ENCODE measurements at places on chromosomes 6 and 20.

DNA sequence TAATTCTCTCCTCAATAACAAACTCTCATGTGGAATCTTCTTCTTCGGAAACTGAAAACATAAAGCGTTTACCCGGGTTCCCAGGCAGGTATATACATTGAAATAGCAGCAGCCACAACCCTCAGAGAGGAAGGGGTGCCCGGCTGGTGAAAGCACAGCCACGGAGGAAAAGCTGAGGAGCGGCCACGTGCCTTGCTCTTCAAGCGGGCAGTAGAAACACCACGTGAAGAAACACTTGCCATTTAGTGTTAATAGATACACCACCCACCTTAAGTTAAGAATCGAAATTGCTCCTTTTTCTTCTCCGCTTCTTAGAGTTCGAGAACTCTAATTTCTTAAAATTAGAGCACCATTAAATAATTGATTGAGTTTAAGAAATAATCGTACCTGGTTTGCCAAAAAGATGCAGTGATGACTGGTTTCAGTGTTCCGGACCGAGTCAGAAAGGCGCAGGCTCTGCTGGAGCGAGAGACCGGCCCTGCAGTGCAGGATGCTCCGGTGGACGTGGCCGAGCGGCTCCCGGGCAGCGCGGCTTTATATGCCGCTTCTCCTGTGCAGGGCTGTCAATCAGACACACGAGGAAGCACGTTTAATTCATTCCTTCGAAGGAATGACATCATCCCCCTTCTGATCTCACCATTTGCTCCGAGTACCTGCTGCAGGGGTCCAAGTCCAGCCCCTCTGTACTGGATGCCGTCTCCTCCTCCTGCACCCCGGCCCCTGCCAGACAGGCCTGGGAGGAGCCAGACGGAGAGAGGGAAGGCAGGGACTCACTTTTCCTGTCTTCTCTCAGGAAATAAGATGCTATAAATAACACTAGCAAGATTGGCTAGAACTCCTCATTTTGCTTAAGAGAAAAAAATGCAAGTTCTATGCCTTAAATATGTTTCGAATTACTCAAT, at the start of gene THBS2:
Gene THBS2 (minus strand): TSS at position 510 of the 902 bp plus-strand sequence. CDS start 3,062 bp downstream, outside the sequence.
- DNase-seq = peak; percentile 33

- DNase-seq = no peak
Observed at GRCh38 chr20:35617397-35618262, 2.0 kb downstream of the SPAG4 start.

DNA sequence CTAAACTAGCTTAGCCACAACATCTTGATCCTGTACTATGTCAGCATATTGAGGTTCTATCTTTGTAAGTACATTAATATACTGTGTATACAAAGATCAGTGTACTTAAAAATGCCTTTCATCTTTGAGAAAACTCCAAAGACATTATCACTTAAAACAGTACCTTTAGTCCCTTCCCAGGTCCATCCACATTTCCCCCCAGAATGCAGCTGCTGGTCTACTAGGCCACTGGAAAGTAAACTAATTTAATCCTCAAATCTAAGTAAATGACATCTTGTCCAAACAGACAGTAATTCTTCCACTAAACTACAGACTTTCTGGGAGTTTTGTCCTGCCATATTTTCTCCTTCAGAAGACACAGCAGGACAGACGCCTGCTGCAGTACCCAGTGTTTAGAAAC, 68.7 kb downstream of the SYCP2 start:
- DNase-seq = no peak

- DNase-seq = no peak
Observed at GRCh38 chr6:32146287-32146686, 5.5 kb downstream of the PRRT1 start.

- DNase-seq = no peak
Observed at GRCh38 chr20:56431471-56431870, 19.4 kb downstream of the CASS4 start.

DNA sequence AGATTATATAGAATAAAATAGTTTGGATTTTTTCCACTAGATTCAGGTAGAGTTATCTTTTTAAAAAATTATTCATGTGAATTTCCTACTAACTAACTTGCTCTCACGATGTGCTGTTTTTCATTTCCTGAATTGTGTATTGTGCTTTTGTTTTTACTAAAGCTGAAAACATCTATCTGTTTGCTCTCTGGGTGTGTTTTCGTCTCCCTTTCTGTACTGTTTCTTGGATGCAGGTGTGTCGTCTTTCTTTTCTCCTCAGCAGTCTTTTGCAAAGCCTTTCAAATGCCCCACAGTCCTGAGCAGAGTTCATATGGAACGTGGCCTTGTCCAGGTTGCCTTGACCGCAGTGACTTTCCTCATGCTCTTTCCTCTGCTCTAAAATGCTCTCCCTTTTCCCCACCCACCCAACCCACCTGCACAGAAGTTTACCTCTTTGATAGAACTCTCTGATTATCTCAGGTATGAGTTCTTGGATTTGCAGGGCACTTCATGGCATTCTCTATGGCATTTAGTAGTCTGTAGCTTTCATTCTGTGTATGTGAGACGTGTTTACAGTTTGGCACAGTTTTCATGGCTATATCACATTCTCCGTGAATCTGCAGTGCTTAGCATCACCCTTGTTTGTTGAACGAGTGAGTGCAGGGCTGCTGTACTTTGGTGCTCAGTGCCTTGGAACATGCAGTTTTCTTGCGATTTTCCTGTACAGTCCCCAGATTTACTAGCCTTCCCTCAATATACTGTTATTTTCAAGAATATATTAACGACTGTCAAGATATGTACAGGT, 77.1 kb downstream of the FARS2 start:
- no peak for DNase-seq

- no peak for DNase-seq
Observed at GRCh38 chr6:159038914-159039884, 5.6 kb downstream of the TAGAP start.

DNA sequence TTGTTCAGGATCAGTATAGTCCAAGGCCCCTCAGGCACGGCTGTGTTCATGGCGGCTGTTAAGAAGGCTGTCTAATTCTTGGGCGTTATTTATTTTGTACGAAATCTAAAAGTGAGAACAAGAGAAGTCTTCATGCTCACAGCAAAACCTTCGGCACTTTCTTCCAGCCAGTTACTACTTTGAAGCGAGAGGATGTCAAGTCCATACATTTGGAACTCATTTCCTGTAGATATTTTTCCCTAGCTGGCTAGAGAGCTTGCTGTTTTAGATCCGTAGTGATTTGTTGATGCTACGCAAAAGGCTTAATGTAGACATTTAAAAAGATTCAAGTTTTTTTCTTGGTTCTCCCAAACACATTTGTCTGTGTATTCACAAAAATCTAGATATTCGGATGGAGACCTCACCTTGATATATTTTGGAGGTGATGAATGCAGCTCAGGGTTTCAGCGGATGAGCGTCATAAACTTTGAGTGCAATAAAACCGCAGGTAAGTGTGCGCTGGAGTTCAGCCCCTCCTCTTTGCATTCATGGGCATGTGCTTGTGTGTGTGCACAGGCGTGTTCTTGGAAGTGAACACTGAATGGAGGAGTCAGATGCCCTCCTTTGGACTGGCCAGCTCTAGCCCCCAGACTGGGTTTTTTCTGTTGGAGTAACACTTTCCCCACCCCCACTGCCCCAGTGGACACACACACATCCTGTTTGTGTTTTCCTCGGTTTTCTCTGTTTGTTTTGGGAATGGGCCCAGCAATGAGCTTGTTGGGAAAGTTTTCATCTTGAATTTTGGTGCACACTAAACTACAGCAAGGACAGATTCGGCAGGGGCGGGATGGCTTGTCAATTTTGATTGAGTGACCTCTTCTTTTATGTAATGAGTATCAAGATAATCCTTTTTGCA, 65.4 kb downstream of the IGF2R start:
- DNase-seq = no peak

- no peak for DNase-seq
Observed at GRCh38 chr6:76435174-76435573, 362.7 kb upstream of the IMPG1 start.

DNA sequence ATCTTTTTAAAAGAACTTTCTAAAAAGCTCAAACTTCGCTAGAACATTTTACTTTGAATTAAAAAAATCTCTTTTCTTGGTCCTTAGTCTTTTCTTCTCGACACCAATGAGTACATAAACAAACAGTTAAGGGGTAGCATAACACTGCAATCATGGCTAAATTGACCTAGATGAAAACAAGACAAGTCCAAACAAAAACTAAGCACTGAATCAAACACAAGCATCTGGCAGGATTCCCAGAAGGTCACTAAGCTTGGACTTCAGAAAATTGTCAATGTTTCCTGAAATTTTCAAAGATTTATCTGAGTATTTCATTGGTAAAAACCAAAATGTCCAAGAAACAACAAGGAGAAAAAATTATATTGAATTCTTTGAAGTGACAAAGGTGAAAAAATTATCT, 5.0 kb downstream of the COL21A1 start:
- no peak for DNase-seq

DNA sequence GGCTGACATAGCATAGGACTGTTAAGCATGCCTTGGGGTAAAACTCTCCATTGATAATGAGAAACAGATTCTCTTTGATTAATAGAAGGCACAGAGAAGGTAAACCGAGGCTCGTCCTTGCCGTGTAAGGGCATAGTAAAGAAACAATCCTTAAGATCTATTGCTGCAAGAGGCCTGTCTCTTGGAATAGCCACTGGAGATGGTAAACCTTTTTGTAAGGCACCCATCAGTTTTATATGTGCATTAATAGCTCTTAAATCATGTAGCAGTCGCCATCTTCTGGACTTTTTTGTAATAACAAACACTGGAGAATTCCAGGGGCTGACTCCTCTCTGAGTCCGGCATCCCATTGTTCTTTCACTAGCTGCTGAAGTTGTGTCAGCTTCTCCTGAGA, 8.4 kb upstream of the ABHD12 start:
- DNase-seq = no peak

DNA sequence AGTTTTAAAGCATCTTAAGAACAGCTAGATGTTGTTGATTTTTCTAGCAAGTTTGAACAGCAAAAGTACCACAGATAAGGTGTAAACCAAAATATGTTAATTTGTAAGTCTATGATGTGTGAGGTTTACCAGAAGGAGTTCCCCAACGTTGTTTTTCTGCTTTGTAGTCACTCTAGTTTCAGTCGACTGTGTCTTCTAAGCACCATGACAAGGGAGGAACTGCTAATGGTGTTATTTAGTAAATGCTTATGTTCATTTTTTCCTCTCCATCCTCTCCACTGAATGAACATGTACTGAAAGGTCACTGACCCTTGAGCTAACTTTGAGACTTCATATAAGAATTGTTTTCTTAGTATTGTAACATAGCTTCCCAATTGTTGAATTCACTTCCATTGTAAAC, 3.0 kb downstream of the ENPP3 start:
- DNase-seq = no peak

- DNase-seq = no peak
Observed at GRCh38 chr20:3612795-3613572, 50.2 kb downstream of the GFRA4 start.

- no peak for DNase-seq
Observed at GRCh38 chr6:118876814-118877213, 17.1 kb upstream of the ASF1A start.

GRCh38 chr6:57182017-57182432, 9.9 kb downstream of the BAG2 start:
- no peak for DNase-seq

- no peak for DNase-seq
Observed at GRCh38 chr20:53829724-53830521, 236.3 kb upstream of the ZNF217 start.

GRCh38 chr6:23980965-23981364, 145.1 kb upstream of the NRSN1 start:
- DNase-seq = no peak

DNA sequence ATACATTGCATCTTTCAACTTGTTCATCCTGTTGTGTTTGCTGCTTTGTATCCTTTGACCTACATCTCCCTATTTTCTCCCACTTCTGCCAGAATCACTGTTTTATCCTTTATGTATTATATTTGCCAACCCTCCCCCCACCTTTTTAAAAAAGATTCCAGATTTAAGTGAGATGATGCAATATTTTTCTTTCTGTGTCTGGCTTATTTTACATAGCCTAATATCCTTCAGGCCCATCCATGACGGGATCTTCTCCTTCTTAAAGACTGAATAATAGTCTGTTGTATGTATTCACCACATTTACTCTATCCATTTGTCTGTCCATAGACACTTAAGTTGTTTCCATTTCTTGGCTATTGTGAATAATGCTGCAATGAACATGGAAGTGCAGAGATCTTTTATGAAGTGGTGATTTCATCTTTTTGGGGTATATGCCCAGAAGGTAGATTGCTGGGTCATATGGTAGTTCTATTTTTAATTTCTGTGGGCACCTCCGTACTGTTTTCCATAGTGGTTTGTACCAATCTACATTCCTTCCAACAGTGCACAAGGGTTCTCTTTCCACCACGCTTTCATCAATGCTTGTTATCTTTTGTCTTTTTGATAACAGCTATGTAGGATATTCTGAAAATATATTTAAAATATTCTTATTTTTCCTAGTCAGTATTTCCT, 181.0 kb downstream of the CDKAL1 start:
- no peak for DNase-seq

DNA sequence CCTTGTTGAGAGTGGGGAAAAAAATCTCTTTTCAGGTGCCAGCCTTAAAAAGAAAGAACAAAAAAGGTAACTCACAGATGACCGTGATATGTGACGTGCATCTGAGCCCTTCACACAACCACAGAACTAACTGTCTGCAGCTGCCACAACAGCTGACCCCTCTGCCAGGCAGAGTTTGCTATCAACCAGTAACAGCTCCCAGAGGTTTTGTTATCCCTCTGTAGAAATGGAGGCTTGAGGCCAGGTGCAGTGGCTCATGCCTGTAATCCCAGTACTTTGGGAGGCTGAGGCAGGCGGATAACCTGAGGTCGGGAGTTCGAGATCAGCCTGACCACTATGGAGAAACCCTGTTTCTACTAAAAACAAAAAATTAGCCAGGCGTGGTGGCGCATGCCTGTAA, 42.8 kb downstream of the SLC52A3 start:
- DNase-seq = no peak

GRCh38 chr6:15246666-15247499, 1.0 kb downstream of the JARID2 start:
- DNase-seq = no peak

GRCh38 chr6:4270776-4271175, 135.4 kb upstream of the ECI2 start:
- DNase-seq = no peak

- DNase-seq = no peak
Observed at GRCh38 chr6:35049156-35049735, 91.9 kb downstream of the TCP11 start.

DNA sequence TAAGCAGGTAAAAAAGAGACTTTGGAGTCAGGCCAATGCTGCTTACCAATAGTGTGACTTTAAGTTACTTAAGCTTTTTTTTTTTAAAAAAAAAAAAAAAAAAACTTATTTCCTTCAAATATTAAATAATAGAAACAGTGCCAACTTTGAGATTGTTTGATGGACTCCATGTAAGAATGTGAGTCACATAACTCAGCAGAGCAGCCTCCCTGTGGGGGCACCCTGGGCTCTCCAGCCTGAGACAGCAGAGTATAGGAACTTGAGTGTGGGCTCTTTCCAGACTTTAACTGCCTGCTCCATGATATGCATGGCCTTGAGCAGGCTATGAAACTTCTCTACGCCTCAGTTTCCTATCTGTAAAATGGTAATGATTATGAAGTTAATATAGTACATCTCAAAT, 113.3 kb upstream of the SAMD5 start:
- no peak for DNase-seq
